Cortex of kidney (tissue), 1 donor: ENCODE measurements at places on chromosomes 7 and 10.

DNA sequence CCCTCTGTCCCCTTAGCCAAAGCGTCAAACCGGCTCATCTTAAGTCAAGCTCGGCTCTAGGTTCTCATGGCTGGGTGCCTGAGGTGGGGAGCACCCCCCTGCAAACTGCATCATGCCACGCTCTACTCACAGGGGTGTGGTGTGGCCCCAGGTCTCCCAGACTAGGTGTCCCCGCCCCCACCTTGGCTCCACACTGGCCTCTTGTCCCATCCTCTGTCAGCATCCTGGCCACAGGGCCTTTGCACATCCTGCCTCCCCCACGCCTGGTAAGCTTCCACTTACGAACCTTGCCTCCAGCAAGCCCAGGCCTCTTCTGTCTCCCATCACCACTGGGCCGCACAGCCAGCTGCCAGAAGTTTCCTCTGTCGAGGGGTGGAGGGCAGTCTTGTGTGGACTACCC lies 20.2 kb upstream of the GRIFIN start:
- no peak for DNase-seq

GRCh38 chr7:13976594-13976993 lies 12.9 kb downstream of the ETV1 start:
- no peak for DNase-seq

DNA sequence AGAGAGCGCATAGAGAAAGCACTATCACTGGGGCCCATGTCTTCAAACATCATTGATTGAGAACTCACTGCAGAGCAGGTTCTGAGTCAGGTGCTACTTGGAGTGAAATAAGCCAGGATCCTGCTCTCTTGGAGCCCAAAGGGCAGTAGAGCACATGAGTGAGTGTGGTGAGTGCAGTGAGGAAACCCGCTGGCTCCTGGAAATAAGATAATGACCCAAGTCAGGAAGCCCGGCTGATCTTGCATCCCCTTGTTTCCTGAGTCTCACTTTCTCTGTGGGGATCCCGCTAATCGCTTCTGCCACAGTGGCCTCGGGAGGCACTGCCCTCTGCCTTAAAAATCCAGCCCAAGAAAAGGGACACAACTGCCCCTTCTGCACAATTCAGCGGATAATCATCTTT lies 7.1 kb upstream of the FAM107B start:
- DNase-seq = no peak

GRCh38 chr10:95513941-95514392 lies 47.2 kb downstream of the SORBS1 start:
- DNase-seq = no peak
